ENCODE measurements at places on chromosomes 11 and 22.
A peak's percentile ranks its signal among the peaks of the same experiment; 100 is the strongest.

DNA sequence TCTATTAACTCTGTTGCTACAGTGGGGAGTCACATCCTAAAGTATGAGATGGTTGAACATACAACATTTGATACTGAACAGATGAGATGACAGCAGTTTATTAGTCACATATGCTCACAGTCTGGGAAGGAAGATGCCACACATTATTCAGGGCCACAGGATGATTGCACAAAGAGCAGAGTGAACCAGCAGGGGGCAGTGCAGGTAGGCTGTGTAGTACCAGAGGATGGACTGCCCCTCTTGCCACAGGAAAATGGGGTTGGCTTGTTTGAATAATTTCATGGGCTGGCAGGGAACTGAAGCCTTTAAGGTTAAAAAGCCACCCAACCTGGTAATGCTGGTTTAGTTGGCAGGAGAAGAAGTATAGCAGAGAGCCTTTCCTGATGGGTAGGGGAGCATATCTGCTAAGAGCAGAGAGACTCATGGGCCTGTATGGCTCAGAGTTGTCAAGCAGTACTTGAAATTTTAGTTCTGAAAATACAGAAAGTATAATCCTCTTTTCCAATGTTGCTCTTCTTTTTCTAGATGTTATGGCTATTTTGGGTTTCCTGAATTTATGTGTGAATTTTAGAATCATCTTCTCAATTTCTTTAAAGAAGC, 180.4 kb upstream of the B3GAT1 start:
- DNase-seq = peak; percentile 34

- DNase-seq = no peak
These were observed 3.3 kb upstream of the CHRDL2 start for GRCh38 chr11:74734559-74734925.

- DNase-seq = no peak
These were observed 1.5 kb downstream of the MUC2 start for GRCh38 chr11:1076061-1076665.

DNA sequence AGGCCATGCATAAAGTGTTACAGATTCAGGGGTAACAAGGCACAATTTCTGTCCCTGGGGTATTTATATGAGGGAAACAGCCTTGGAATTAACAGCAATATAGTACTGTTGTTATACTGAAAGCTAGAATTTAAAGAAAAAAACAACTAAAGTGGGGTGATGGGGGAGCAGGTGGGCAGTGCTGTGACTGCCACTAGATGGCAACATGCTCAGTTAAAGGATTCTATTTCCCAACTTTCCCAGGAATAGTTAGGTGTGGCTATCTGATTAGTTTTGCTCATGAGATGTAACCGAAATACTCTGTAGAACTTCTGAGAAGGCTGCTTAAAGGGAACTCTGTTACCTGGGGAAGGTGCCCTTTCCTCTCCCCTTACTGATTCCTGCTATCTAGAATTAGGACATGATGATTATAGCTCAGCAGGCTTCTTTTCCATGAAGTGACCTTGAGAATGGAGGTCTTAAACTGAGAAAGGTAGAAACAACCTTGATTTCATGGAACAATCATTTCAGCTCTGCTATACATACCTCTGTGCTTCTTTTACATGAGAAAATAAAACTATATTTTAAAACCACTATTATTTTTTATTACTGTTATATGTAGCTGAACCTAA, 102.6 kb downstream of the RELT start:
- DNase-seq = no peak

DNA sequence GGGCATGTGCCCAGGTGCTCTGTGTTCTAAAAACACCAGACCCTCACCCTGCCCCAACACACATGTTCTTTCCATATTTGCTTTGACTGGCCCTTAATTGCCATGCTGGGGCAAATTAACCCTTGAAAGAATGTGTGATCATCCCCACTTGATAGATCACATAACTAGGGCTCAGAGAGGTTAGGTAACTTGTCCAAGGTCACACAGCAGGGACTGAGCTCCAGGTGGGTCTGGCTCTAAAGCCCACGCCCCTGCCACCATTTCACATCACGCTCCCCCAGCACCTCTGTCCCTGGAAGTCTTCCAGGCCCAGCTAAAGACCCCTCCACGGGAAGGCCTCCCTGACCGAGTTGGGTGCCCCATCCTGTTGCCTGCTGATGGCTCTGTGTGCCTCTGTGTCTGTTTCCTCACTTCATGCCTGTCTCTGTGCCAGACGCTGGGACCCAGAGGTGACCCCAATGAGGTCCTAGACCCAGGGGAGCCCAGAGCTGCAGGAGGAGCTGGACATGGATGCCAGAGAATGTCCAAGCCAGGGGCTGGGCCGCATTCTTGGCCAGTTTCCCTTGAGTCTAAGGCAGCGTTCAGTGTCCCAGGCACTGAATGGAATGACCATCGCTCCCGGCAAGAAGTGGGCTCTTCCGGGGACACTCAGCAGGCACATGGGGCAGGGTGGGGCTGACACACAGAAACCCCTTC, 79.7 kb downstream of the MYO7A start:
- no peak for DNase-seq

GRCh38 chr11:35050541-35050995, 88.4 kb upstream of the CD44 start:
- DNase-seq = no peak

- no peak for DNase-seq
These were observed 5.5 kb upstream of the IGSF22 start for GRCh38 chr11:18731441-18731840.

DNA sequence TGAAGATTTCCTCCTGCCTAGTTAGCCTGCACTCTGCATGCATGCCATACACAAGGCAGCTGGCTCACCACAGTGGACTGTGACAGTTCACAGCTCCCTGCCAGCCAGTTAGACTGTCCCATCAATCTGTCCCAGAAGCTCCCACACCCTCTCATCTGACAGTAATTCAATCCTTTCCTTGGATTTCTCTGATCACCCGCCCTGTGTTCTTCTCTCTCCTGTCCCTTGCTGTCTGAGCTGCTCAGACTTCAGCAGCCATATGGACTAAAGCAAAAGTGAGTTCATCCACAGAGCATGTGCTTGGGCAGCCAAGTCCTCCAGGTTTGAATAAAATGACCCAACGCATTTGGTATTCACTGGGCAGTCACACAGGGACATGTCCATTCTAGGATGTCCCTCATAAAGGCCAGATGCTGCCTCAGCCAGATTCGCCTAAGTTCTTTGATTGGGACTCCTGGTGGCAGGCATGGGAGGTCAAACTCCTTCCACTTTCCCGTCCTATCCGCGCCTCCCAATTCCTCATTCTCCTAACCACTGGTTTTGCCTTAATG, 54.5 kb upstream of the ZBTB44 start:
- no peak for DNase-seq

- DNase-seq = no peak
These were observed 6.2 kb upstream of the SNX15 start for GRCh38 chr11:65021003-65021402.
